ENCODE measurements at places on chromosomes 2 and 18. TPM values are rescaled to one million over a fixed set of nuclear protein-coding genes. Genes with fewer than 3 reads are reported as not detected.

DNA sequence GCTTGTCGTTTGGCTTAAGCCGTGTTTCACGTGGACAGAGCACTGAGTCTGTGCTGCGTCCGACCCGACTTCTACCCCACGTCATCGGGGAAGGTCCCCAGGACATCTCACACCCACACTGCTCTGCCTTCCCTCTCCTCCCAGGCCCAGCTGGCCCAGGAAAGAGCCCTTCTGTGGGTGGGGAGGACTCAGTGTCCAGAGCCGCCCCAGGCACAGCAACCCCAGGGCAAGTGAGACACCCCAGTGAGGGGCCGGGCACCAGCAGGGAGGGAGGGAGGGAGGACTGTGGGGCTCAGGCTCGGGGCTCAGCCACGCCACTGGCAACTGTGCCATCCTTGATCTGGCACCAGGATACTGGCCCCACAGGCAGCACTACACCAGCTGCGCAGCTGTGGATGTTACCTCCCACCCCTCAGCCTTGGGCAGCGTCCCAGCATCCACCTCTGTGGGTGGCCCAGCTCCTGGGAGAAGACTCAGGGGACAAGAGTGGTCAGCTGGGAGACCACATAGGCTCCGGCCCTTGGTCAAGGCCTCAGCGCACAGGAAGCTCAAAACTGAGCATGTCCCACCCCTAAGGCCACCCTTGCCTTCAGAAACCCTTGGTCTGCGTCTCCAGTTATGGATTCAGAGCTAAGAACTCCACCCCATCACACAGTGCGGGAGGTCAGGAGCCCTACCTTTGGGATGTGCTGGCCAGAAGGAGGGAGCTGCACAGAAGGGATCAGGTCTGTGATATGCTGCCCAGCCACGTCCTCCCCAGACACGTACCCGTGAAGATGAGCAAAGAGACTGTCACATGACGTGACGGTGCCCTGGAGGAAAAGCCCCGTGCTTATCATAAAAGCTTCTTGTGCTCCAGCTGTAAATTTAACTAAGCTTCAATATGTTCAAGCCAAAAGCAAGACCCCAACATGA is 11.7 kb downstream of the PASK start:
- DNase-seq, result no peak

DNA sequence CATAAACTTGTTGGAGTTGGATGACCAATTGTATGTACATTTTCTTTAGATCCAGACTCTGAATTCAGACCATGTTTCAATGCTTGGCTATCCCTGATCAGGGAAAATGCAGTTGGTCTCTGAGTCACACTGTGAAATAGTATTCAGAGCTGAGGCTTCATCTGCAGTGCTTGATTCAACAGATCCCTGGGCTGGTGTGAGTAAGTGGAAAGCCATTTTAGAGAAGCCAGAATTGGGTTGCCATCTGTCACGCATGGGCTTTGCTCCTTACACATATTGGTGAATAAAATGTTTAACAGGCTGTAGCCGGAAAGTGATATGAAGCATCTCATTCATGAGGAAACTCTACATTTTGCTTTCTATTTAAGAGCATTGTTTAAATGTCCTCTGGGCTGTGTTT is 50.0 kb upstream of the ACYP2 start:
- DNase-seq, result no peak

DNA sequence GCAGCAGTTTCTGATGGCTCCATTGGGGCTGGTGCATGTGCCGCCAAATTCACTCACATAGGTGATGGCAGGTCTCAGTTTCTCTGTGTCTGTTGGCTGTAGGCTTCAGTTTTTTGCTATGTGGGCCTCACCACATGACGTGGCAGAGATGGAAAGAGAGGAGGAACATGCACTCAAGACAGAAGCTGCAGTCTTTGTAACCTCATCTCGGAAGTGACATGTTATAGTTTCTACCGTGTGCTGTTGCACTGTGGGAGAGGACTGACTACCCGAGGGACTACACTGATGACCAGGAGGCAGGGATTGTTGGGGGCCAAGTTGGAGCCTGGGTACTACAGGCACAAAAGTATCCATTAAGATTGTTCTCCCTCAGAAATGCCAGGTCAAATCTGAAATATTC is 9.2 kb upstream of the CNRIP1 start:
- no peak for DNase-seq

DNA sequence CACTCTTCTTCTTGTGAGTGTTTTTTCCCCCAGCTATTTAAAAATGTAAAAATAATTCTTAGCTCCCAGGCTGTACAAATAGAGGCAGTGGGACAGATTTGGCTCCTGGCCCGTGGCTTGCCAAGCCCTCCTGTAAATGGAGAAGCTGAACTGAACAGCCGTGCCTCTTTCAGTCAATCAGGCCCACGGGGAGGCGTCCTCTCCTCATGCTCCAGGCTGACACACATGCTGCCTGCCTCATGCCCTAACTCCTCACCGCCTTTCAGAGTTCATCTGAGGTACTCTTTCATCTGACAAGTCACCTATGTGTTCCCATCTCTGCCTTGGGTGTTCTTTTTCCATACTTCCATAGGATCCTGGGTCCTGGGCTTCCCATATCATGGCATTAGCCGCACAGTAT is 58.9 kb downstream of the BMP10 start:
- no peak for DNase-seq

DNA sequence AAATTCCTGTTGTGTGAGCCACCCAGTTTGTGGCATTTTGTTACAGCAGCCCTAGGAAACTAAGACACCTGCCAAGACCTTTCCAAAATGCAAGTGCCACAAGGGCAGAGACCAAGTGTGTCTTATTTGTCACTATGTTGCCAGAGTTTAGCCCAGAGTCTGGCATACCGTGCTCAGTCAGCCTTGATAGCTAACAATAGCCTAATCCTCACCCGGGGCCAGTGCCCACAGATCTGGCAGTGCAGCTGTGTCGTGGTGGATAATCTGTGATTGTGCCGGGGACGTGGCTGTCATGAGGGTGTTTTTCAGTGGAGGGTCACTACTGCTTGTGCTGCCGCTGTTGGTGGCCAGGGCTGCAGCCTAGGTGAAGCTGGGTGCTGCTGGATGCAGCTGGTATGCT is 53.5 kb downstream of the MEP1B start:
- no peak for DNase-seq

- no peak for DNase-seq
Measured at GRCh38 chr2:170177950-170178781, at the start of gene MYO3B. Gene MYO3B, plus strand, starts transcription at chr2:170178147. Its CDS starts 141 bp downstream, at chr2:170178288.

DNA sequence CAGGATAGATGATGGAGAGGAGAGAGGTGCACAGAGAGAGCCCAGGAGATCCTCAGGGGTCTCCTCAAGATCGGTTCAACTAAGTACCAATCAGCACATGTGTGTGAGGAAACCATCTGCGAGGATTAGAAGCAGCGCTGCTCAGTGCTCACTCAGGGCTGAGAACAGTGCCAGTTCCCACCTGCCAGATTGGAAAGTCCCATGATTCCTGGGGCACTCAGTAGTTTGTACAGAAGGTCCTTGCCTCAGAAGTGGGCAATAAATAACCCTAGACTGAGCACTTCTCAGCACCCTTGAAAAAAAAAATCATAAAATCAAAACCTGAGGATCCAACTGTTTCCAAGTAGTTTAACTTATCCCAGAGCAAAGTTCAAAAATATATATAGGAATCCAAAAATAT is 53.8 kb downstream of the SEMA4F start:
- DNase-seq, result no peak

DNA sequence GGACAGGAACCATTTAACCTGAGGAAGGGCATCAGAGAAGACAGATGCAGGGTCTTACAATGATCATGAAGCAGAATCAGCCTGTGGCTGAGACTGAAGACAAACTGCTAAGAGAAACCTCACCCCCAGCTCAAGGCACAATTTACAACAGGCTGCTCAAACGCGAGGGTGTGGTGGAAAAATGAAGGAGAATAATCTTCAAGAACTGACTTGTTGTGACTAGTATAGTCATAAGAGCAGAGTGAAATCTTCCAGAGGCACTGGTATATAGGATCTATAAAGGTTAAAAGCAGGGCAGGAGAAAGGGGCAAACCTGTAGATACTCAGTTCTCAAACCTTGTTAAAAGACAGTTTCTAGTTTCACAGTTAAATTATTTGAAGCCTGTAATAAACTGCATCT is 1155.8 kb upstream of the TMEFF2 start:
- no peak for DNase-seq

- no peak for DNase-seq
Measured at GRCh38 chr2:74554820-74555531, 456 bp downstream of the DOK1 start.

DNA sequence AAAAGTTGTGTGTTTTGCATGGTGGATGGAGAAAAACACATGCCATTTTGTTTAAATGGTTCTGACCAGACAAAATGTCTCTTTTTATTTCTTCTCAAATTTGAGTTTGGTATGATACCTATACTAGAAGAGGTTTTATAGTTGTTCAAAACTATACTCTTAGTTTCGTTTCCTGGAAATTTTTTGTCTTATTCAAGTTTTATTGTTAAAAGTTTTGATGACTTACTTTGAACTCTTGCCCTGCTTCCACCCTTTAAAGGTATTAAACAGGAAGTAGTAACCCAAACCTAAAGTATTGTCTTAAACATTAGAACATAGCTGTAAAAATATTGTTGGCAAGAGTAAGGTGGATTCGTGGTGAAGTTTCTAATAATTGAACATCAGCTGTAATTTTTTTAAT is 98.2 kb downstream of the BABAM2 start:
- no peak for DNase-seq

- DNase-seq, result no peak
Measured at GRCh38 chr2:231199219-231199618, 788 bp downstream of the ARMC9 start.

DNA sequence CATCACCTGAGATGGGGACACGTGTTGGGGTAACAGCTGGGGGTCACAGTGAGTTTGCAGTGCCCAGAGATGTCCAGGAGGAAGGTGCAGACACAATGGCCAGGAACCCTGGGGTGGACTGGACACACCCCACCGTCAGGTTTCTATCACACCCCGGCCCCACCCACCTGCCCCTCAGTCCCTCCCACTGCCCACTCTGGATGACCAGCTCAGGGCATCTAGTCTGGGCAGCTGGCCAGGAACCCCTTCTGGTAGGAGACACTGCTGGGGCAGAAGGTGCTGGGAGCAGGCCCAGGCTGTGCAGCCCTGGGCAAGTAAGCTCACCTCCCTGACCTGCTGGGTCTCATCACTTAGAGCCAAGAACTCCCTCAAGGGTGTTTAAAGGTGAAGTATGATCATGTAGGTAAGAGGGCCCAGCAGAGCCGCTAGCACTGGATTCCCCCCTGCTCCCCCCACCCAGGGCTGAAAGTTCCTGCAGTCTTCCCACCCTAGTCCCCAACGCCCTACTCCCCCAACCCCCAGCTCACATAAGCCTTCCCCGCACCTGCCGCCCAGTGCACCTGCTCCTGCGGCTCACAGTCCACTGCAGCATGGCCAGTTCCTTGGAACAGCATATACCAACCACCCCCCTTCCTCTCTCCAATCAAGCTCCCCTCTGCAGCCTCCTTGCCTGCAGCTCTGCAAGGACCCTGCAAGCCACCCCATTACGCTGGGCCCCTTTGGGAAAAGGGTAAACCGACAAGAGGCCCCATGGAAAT is 17.3 kb downstream of the BIN1 start:
- no peak for DNase-seq

DNA sequence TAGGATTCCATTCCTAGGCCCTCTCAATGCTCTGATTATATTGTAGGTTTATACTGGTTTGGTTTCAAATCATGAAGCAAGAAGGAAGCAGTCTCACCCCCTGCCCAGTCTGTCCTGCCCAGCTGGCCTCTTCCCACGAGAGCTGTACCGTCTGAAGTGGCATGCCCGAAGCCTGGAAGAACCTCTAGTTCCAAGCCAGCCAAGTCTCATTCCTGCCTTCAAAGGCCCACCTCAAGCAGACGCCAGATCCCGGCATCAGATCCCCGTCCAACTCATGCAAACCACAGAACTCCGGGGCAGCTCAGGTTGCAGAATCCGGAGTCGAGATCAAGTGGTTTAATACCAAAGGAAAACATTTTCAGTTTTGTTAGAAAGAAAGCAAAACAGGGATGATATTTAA is 234.4 kb downstream of the LPIN1 start:
- no peak for DNase-seq

GRCh38 chr2:124649001-124649400 is 623.9 kb downstream of the CNTNAP5 start:
- no peak for DNase-seq

Gene SERPINB2
- 6.6 TPM for total RNA-seq

Gene WNT6
- 0.90 TPM for total RNA-seq
